Vagina (tissue), 2 donors: ENCODE measurements at places on chromosomes 6 and 20.

DNA sequence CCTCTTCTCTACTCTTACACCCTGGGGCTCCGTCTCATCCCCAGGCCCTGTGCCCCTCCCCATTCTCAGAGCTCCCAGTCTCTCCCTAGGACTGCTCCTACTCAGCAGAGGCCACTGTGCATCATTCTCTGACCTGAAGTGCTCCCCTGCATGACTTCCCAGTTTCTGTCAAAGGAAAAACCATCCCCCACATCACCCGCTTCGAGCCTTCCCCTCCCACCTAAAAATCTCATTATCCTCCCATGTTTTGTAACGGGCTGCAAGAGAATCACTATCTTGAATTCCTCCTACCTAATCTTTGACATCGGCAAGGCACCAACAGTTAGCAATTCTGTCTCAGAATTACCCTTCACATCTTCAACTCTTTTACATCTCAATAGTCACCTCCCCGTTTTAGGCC is 463.0 kb downstream of the PRKN start:
- no peaks in the 10 kb centered on the region for H3K27me3 ChIP-seq
- no peaks in the 10 kb centered on the region for H3K4me1 ChIP-seq
- DNase-seq = no peak
- H3K4me3 ChIP-seq = no peak overlapping the region

GRCh38 chr6:105522626-105523322 is 119.9 kb upstream of the PREP start:
- H3K4me1 ChIP-seq = no peaks in the 10 kb centered on the region
- no peak overlapping the region for H3K4me3 ChIP-seq
- no peak for DNase-seq
- H3K27ac ChIP-seq = no peak overlapping the region
- no peaks in the 10 kb centered on the region for H3K27me3 ChIP-seq
- no peaks in the 10 kb centered on the region for H3K36me3 ChIP-seq

GRCh38 chr6:1993042-1993441 is 252.4 kb downstream of the GMDS start:
- no peaks in the 10 kb centered on the region for H3K4me1 ChIP-seq
- no peak for DNase-seq

GRCh38 chr6:37983720-37984501 is 164.4 kb downstream of the ZFAND3 start:
- H3K36me3 ChIP-seq = no peaks in the 10 kb centered on the region
- H3K4me3 ChIP-seq = no peak overlapping the region
- no peaks in the 10 kb centered on the region for H3K27me3 ChIP-seq
- no peak for DNase-seq

GRCh38 chr6:139597087-139597763 is 222.8 kb upstream of the CITED2 start:
- H3K4me3 ChIP-seq = no peak overlapping the region
- H3K27ac ChIP-seq = peak overlapping the region; percentile 37
- H3K36me3 ChIP-seq = no peaks in the 10 kb centered on the region
- peaks cover 28% of the 10 kb centered on the region for H3K4me1 ChIP-seq

- no peak for DNase-seq
- H3K36me3 ChIP-seq = no peaks in the 10 kb centered on the region
- peak overlapping the region; percentile 60 for H3K27ac ChIP-seq
- H3K4me3 ChIP-seq = no peak overlapping the region
- H3K4me1 ChIP-seq = peaks cover 8% of the 10 kb centered on the region
Observed at GRCh38 chr6:85360794-85361642, 88.9 kb upstream of the NT5E start.

- no peaks in the 10 kb centered on the region for H3K27me3 ChIP-seq
- no peaks in the 10 kb centered on the region for H3K4me1 ChIP-seq
- H3K4me3 ChIP-seq = no peak overlapping the region
- H3K27ac ChIP-seq = no peak overlapping the region
Observed at GRCh38 chr20:40982415-40983145, 46.0 kb upstream of the TOP1 start.
